ENCODE measurements at places on chromosomes 7 and 10.

- DNase-seq = no peak
These were observed 25.2 kb upstream of the CFAP46 start for GRCh38 chr10:132967540-132967939.

GRCh38 chr7:143934526-143935325 lies at the start of gene OR2F2:
OR2F2 (plus strand) TSS chr7:143935233; CDS start chr7:143935233, 0 bp downstream.
- DNase-seq = no peak

GRCh38 chr10:1633783-1634182 lies 103.5 kb downstream of the ADARB2 start:
- DNase-seq = no peak

DNA sequence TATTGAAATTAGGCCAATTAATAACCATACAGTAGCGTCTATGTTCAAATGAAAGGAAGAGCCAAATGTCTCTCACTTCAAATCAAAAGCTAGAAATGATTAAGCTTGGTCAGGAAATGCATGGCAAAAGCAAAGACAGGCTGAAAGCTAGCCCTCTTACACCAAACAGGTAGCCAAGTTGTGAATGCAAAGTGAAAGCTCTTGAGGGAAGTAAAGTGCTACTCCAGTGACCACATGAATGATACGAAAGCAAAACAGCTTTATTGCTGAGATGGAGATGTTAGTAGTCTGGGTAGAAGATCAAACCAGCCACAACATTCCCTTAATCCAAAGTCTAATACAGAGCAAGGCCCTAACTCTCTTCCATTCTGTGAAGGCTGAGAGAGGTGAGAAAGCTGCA lies 123.8 kb downstream of the TEX36 start:
- no peak for DNase-seq

- no peak for DNase-seq
These were observed 13.0 kb downstream of the MCMBP start for GRCh38 chr10:119859420-119860258.

GRCh38 chr10:69397972-69398371 lies 18.7 kb downstream of the TACR2 start:
- peak; percentile 85 for DNase-seq

All from AG09319 (cell line).